ENCODE measurements at places on chromosomes 6 and 20.

DNA sequence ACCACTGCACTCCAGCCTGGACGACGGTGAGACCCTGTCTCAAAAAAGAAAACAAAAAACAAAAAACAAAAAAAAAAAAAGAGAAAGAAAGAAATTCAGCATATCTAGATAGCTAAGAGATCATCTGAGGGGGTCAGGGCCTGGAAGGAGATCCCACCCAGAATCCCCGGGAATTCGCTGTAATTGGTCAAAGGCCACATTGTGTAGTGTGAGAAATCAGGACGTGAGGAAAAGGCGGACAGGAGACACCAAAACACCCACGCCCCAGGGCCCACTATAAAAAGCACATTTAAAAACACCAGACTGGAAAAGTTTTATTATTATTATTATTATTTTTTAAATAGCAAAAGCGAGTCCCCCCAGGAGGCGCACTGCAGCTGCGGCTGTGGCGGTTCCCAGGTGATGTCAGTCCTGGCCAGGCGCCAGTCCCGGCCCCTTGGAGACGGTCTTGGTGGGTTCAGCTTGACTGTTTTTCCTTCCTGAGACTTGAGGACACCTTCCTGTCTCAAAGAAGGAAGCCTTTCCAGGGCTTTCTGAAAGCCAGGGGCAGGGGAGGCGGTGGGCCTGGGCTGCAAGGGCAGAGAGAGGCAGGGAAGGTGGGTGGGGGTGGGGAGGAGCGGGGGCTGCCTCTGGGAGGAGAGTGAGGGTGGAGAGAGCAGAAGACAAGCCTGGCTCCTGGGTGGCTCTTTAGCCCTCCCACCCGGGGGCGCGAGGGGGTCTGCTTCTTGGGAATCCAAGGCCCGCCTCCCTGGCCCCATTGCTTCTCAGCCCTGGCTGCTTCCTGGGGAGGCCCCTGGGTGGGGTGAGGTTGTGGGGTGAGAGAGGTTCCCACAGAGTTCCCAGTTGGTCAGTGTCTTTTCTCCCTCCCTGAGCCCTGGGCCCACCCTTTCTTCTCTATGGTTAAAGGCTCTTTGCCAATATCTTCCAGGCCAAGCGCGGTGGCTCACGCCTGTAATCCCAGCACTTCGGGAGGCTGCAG lies 14.5 kb downstream of the TCF15 start:
- H3K4me1 ChIP-seq = no peaks in the 10 kb centered on the region
- H3K27me3 ChIP-seq = no peaks in the 10 kb centered on the region
- H3K36me3 ChIP-seq = no peaks in the 10 kb centered on the region
- H3K27ac ChIP-seq = no peak overlapping the region
- no peak for DNase-seq

DNA sequence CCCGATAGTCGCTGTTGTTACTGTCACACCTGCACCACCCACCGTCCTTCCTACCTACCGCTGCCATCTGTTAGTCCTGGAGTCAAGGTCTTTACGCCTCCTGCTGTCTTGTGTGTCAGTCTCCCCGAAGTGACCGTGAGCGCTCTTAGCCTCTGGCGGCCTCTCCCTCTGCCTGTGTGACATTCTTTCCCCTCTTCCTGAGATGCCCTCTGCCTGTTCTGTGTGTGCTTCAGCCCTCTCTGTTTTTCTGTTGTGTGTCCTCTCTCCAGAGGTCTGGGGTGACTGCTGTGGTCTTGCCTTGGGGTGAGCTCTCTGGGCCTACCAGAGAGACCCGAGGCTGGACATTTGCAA lies 54.9 kb downstream of the TCP11 start:
- no peak overlapping the region for H3K27ac ChIP-seq
- no peaks in the 10 kb centered on the region for H3K27me3 ChIP-seq
- peaks cover 22% of the 10 kb centered on the region for H3K36me3 ChIP-seq
- peaks cover 16% of the 10 kb centered on the region for H3K4me1 ChIP-seq

DNA sequence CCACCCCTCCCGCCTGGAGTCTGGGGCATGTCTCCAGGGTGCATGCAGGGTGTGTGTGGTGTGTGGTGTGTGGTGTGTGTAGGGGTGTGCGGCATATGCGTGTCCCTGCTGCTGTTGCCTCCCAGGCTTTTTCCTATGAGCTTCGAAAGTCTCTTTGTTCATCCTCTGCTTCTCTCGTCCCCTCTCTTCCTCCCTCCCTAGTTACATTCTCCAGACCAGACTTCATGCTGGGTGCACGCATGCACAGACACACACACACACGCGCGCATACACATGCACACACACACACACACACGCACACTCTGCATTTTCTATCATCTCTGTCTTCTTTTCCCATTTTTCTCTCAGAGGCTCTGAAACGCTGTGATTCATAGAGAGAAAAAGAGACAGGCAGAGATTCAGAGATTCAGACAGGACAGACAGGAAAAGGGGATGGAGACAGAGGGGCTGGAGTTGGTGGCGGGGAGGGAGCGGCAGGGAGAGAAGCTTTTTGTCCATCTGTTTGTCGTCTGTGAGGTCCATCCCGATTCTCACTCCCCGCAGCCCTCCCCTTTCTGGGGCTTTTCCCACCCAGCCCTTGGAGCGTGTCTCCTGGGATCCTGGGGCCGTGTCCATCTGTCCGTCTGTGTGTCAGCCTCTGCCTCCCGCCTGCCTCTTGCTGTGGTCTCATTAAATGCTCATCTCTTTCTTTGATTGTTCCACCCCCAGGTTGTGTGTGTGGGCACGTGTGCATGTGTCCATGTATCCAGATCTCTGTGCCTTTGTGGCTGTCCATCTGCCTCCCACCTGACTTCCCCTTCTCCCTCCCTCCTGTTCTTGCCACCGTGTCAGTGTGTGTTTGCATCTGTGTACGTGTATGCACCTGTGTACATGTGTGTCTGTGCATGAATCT lies 62.6 kb downstream of the SRC start:
- H3K36me3 ChIP-seq = no peaks in the 10 kb centered on the region
- H3K27me3 ChIP-seq = peaks cover 31% of the 10 kb centered on the region
- H3K4me1 ChIP-seq = peaks cover 46% of the 10 kb centered on the region

- H3K27ac ChIP-seq = no peak overlapping the region
- H3K4me1 ChIP-seq = no peaks in the 10 kb centered on the region
- H3K36me3 ChIP-seq = no peaks in the 10 kb centered on the region
Measured at GRCh38 chr6:150617062-150617461, 17.4 kb downstream of the PLEKHG1 start.

GRCh38 chr6:69795469-69796072 lies 1.2 kb downstream of the LMBRD1 start:
- H3K4me1 ChIP-seq = peaks cover 46% of the 10 kb centered on the region
- no peaks in the 10 kb centered on the region for H3K36me3 ChIP-seq
- peak overlapping the region; percentile 92 for H3K4me3 ChIP-seq
- H3K27me3 ChIP-seq = no peaks in the 10 kb centered on the region
- peak overlapping the region; percentile 93 for H3K27ac ChIP-seq
- no peak for DNase-seq

DNA sequence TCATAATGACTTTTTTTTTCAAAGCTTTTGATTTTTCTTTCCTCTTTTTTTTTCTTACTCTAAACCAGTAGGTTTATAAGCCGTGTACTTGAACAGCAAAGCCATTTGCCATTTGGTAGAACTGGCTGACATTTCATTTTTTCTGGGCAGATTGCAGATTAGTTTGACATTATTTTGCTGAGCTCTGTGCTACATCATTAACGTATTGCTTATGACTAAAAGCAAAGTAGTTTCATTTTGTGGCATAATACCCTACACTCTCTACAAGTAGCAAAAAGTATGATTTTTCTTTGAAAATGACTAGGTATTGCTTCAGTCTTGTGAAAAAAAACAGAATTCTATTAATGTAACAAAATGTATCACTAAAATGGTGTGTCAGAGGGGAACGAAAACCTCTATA lies 141.3 kb downstream of the GRIK2 start:
- H3K4me1 ChIP-seq = no peaks in the 10 kb centered on the region
- no peak overlapping the region for H3K27ac ChIP-seq
- H3K27me3 ChIP-seq = no peaks in the 10 kb centered on the region
- no peak for DNase-seq
- H3K36me3 ChIP-seq = no peaks in the 10 kb centered on the region
- no peak overlapping the region for H3K4me3 ChIP-seq

GRCh38 chr6:132768051-132768517 lies 10.4 kb upstream of the VNN2 start:
- H3K27ac ChIP-seq = no peak overlapping the region
- H3K4me1 ChIP-seq = no peaks in the 10 kb centered on the region
- no peaks in the 10 kb centered on the region for H3K36me3 ChIP-seq
- peak; percentile 21 for DNase-seq
- H3K4me3 ChIP-seq = no peak overlapping the region

DNA sequence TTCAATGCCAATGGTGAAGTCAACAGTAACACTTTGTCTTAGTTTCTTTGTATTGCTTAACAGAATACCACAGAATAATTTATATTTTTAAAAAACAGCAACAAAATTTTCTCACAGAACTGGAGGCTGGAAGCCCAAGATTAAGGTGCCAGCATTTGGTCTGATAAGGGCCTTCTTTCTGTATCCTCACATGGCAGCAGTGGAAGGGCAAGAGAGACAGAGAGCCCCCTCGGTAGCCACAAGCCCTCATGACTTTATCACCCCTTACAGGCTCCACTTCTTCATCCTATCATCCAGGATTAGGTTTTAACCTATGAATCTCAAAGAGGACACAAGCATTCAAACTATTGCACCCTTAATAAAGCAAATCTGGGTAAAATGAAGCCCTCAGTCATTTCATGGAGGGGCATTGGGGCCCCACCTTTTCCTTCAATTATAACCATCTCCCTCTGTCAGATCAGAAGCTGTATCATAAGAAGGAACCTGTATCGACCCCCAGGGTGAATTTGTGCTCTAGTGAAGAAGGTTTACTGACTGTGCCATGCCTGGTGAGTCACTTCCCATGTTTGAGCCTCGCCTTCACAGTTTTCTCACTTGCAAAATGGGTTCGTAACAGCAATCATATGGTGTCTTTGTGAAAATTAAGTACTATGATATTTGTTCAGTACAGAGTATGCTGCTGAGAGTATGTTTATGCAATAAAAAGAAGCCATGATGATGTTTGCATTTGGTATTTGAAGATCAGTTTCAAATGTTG lies 178.2 kb downstream of the LRFN2 start:
- H3K36me3 ChIP-seq = no peaks in the 10 kb centered on the region
- no peak for DNase-seq
- no peaks in the 10 kb centered on the region for H3K4me1 ChIP-seq
- no peaks in the 10 kb centered on the region for H3K27me3 ChIP-seq
- H3K4me3 ChIP-seq = no peak overlapping the region
- no peak overlapping the region for H3K27ac ChIP-seq

- H3K27ac ChIP-seq = no peak overlapping the region
- no peaks in the 10 kb centered on the region for H3K4me1 ChIP-seq
- no peak for DNase-seq
- H3K4me3 ChIP-seq = no peak overlapping the region
Measured at GRCh38 chr6:10396785-10397184, 18.1 kb downstream of the TFAP2A start.

DNA sequence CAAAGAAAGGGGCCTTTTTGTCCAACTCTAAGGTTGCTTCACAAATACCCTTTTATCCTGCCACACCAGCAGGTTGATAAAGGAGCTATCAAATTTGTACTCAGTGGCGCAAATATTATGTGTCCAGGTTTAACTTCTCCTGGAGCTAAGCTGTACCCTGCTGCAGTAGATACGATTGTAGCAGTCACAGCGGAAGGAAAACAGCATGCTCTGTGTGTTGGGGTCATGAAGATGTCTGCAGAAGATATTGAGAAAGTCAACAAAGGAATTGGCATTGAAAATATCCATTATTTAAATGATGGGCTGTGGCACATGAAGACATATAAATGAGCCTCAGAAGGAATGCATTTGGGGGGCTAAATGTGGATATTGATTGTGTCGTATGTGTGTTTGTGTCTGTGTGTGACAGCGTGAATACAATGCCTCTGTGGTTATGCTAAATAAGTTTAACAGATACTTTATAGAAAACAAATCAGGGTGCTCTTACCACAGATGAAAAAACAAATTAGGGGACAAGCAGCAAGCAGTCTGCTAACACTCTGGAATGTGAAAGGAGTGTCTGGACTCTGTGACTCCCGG lies 33.6 kb downstream of the HM13 start:
- no peaks in the 10 kb centered on the region for H3K27me3 ChIP-seq
- H3K4me3 ChIP-seq = peak overlapping the region; percentile 37
- H3K36me3 ChIP-seq = peaks cover 21% of the 10 kb centered on the region
- DNase-seq = no peak

- H3K27ac ChIP-seq = peak overlapping the region; percentile 54
- H3K27me3 ChIP-seq = no peaks in the 10 kb centered on the region
- no peak overlapping the region for H3K4me3 ChIP-seq
- no peaks in the 10 kb centered on the region for H3K36me3 ChIP-seq
- no peaks in the 10 kb centered on the region for H3K4me1 ChIP-seq
Measured at GRCh38 chr20:20780127-20780824, 67.8 kb upstream of the RALGAPA2 start.

- H3K36me3 ChIP-seq = no peaks in the 10 kb centered on the region
- H3K4me1 ChIP-seq = no peaks in the 10 kb centered on the region
- no peak for DNase-seq
Measured at GRCh38 chr6:14671261-14671681, 553.7 kb downstream of the CD83 start.

GRCh38 chr6:31037682-31038081 lies 27.4 kb downstream of the MUC22 start:
- H3K4me3 ChIP-seq = no peak overlapping the region
- no peaks in the 10 kb centered on the region for H3K36me3 ChIP-seq
- H3K4me1 ChIP-seq = no peaks in the 10 kb centered on the region
- H3K27ac ChIP-seq = no peak overlapping the region
- DNase-seq = no peak

All from transverse colon (tissue), 4 donors.